ENCODE measurements at places on chromosomes 6 and 20. TPM values are rescaled to one million over a fixed set of nuclear protein-coding genes. Genes with fewer than 3 reads are reported as not detected.

- no peaks in the 10 kb centered on the region for H3K36me3 ChIP-seq
- no peak overlapping the region for H3K27ac ChIP-seq
Measured at GRCh38 chr6:154403788-154404187, 47.2 kb upstream of the IPCEF1 start.

The TNFAIP3 gene
- 145 TPM for total RNA-seq

DNA sequence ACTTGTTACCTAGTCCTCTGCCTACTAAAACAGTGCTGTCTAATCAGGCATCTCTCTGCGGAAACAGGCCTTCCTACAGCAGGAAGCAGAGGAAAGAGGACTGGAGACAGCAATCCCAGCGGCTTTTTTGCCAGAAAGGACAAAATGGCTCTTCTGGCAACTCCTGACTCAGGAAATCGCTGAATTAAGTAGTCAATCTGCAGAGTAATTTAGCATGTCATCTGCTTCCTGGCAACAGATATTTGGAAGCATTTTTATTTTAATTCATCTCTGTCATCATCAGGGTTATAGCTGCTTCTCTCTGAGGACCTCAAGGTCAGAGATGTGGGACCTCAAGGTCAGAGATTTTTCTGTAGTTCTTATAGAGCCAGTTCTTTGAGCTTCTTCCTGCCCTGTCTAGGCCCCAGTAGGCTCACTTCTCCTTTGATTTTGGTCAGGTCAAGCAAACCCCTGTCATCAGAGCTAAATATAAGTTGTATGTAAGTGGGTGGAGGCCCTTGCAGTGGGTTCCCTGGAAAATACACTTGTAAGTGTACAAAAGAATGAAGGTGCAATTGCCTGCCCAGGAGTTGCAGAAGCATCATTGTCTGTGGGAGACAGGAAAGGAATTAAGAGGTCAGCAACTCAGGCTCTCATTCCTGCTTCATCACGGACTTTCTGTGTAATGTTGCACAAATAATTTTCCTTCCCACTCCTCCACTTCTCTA, 229.4 kb downstream of the ALDH8A1 start:
- H3K27ac ChIP-seq = no peak overlapping the region
- no peaks in the 10 kb centered on the region for H3K4me1 ChIP-seq
- no peak for DNase-seq
- H3K27me3 ChIP-seq = no peaks in the 10 kb centered on the region
- H3K4me3 ChIP-seq = no peak overlapping the region

The RNASET2 gene
- total RNA-seq = 267 TPM

DNA sequence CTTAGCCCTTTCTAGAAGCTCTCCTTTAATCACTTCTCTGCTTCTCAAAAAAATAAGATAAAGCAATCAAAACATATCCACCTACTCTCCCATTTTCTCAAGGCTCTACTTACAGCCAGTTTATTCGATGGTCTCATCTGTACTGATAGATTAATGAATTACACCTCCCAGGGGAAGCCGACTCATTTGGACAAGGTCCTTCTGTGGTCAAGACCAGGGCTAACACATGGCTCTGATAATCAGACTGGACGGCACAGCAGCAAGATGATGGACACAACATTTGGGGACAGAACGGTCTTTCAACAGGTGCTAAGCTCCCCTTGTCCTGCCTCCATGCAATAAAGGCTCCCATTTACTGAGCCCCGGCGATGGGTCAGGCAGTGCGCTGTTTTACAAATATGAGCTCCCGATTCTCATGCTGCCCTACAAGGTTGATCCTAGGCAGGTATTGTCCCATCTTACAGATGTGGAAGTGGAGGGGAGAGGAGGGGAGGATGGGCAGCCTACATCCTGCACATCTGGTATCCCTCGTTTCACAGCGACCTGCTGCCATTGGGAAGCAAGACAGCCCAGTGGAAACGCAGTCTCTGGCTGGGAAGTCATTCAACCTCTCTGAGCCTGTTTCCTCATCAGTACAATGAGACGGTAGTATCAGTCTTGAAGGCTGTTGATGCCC, 15.7 kb downstream of the CPNE5 start:
- H3K36me3 ChIP-seq = no peaks in the 10 kb centered on the region
- H3K27me3 ChIP-seq = no peaks in the 10 kb centered on the region
- no peak overlapping the region for H3K4me3 ChIP-seq
- H3K4me1 ChIP-seq = no peaks in the 10 kb centered on the region
- DNase-seq = no peak
- no peak overlapping the region for H3K27ac ChIP-seq

- no peak for DNase-seq
- no peak overlapping the region for H3K27ac ChIP-seq
- no peaks in the 10 kb centered on the region for H3K36me3 ChIP-seq
- no peak overlapping the region for H3K4me3 ChIP-seq
- no peaks in the 10 kb centered on the region for H3K27me3 ChIP-seq
- no peaks in the 10 kb centered on the region for H3K4me1 ChIP-seq
Measured at GRCh38 chr20:13478366-13478765, 160.4 kb downstream of the TASP1 start.

DNA sequence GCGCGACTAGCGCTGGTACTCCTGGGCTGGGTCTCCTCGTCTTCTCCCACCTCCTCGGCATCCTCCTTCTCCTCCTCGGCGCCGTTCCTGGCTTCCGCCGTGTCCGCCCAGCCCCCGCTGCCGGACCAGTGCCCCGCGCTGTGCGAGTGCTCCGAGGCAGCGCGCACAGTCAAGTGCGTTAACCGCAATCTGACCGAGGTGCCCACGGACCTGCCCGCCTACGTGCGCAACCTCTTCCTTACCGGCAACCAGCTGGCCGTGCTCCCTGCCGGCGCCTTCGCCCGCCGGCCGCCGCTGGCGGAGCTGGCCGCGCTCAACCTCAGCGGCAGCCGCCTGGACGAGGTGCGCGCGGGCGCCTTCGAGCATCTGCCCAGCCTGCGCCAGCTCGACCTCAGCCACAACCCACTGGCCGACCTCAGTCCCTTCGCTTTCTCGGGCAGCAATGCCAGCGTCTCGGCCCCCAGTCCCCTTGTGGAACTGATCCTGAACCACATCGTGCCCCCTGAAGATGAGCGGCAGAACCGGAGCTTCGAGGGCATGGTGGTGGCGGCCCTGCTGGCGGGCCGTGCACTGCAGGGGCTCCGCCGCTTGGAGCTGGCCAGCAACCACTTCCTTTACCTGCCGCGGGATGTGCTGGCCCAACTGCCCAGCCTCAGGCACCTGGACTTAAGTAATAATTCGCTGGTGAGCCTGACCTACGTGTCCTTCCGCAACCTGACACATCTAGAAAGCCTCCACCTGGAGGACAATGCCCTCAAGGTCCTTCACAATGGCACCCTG, 1.6 kb downstream of the TPBG start:
- H3K4me1 ChIP-seq = no peaks in the 10 kb centered on the region
- H3K4me3 ChIP-seq = peak overlapping the region; percentile 23
- no peak overlapping the region for H3K27ac ChIP-seq

DNA sequence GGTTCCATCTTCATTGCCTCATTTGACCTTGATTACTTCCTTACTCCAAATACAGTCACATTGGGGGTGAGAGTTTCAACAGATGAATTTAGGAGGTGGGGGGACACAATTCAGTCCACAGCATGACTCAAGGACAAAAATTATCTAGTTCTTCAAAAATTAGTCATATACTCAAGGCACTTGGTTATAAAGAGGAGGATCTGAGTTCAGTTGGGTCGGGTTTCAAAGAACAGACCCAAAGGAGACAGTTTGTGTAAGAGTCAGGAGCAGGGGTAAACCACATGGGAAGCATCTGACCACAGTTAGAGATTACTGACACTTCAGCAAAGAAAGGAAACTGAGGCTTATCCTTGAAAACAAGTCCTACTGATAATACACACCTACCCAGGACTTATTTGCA, 138.0 kb downstream of the TBC1D7 start:
- H3K27me3 ChIP-seq = no peaks in the 10 kb centered on the region
- DNase-seq = no peak
- H3K36me3 ChIP-seq = no peaks in the 10 kb centered on the region
- no peak overlapping the region for H3K27ac ChIP-seq
- no peaks in the 10 kb centered on the region for H3K4me1 ChIP-seq

The SPDEF gene
- 0.15 TPM for total RNA-seq

- no peaks in the 10 kb centered on the region for H3K36me3 ChIP-seq
- no peak overlapping the region for H3K27ac ChIP-seq
- DNase-seq = no peak
- H3K4me1 ChIP-seq = no peaks in the 10 kb centered on the region
- H3K4me3 ChIP-seq = no peak overlapping the region
Measured at GRCh38 chr20:50283922-50284810, 93.5 kb downstream of the CEBPB start.

DNA sequence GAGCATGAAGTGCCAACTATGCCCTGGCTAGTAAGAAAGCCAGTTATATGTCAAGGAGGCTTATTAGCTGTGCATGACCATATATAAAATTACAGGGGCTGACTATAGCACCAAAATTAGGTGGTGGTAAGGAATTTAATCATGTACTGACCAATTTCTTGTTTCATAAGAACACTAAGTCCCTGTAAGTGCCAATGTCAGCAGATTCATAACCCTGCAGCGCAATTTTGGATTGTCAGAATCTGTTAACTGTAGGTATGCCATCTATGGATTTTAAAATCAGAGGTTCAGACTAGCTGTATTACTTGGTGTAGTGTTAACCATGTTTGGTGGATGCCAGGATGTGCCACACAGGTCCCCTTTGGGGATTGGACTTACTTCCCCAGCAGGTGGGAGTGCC, 182.1 kb downstream of the ADAT2 start:
- H3K27ac ChIP-seq = no peak overlapping the region
- H3K4me1 ChIP-seq = no peaks in the 10 kb centered on the region
- H3K36me3 ChIP-seq = no peaks in the 10 kb centered on the region
- no peaks in the 10 kb centered on the region for H3K27me3 ChIP-seq
- H3K4me3 ChIP-seq = no peak overlapping the region
- DNase-seq = no peak

The KDM1B gene
- total RNA-seq = 9.2 TPM

The OPRL1 gene
- total RNA-seq = 1.5 TPM

- peaks cover 16% of the 10 kb centered on the region for H3K27me3 ChIP-seq
- no peak for DNase-seq
- H3K4me1 ChIP-seq = no peaks in the 10 kb centered on the region
- H3K36me3 ChIP-seq = no peaks in the 10 kb centered on the region
- peak overlapping the region; percentile 60 for H3K4me3 ChIP-seq
- H3K27ac ChIP-seq = peak overlapping the region; percentile 36
Measured at GRCh38 chr6:167351656-167352345, 26.9 kb downstream of the TTLL2 start.

The ANKEF1 gene
- total RNA-seq = 3.3 TPM

The SLC13A3 gene
- not detected for total RNA-seq

The SYTL3 gene
- 22.9 TPM for total RNA-seq

The PLCB4 gene
- total RNA-seq = not detected

The RPS10 gene
- total RNA-seq = 2,409 TPM

The HLA-DQA1 gene
- total RNA-seq = 7.8 TPM

GRCh38 chr20:63955281-63955826, 862 bp downstream of the UCKL1 start:
- peak overlapping the region; percentile 39 for H3K27ac ChIP-seq
- H3K4me1 ChIP-seq = peaks cover 59% of the 10 kb centered on the region
- peak overlapping the region; percentile 74 for H3K4me3 ChIP-seq
- peaks cover 10% of the 10 kb centered on the region for H3K36me3 ChIP-seq

DNA sequence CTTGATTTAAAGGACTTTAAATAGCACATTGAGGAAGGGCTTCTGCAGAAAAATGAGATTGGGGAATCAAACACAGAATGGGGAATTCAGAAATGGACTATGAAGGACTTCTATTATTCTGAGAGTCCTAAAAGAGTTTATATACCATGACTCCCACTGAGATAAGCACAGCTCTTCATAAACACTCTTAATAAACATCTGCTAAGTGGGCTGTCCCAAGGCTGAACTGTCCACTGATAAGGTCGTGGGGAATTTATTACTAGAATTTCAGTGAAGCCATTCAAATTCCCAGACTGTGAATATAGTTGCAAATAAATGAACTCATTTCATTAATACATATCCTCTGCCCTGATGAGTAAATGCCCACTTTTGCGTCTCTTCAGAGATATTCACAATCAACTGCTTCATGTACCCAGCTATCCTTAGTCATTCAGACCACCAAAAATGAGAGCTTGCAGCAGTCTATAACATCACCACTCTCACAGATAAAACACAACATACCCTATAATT, 468.2 kb upstream of the RUNX2 start:
- H3K27me3 ChIP-seq = no peaks in the 10 kb centered on the region
- DNase-seq = no peak
- no peak overlapping the region for H3K27ac ChIP-seq
- H3K36me3 ChIP-seq = peaks cover 4% of the 10 kb centered on the region
- H3K4me3 ChIP-seq = no peak overlapping the region

DNA sequence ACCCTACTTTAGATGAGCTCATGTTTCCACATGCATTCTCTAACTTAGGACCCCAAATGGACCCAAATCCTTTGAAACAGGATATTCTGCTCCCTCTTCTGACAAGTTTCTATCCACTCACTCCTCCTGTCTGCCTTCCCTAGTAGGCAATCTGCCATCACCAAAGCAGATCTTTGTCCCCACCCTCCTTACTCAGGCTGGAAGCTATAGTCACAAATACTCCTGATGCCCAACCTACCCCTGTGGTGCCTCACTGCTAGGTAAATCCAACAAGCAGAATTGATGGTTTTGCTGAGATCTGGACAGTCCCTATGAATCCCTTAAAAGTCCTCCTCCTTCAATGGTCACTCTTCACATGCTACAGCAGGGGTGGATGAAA, 21.7 kb downstream of the ELOVL5 start:
- no peaks in the 10 kb centered on the region for H3K36me3 ChIP-seq
- no peaks in the 10 kb centered on the region for H3K27me3 ChIP-seq
- H3K27ac ChIP-seq = no peak overlapping the region
- H3K4me3 ChIP-seq = no peak overlapping the region
- DNase-seq = no peak

GRCh38 chr6:48213076-48213788, 102.2 kb upstream of the PTCHD4 start:
- no peaks in the 10 kb centered on the region for H3K4me1 ChIP-seq
- no peaks in the 10 kb centered on the region for H3K27me3 ChIP-seq
- DNase-seq = no peak
- H3K27ac ChIP-seq = no peak overlapping the region

The VSTM2L gene
- not detected for total RNA-seq
